ENCODE measurements at places on chromosomes 7 and 10.

GRCh38 chr10:4568086-4568485 is 257.9 kb upstream of the AKR1E2 start:
- DNase-seq: no peak

- no peak for DNase-seq
Observed at GRCh38 chr7:2553831-2554581, 1.3 kb downstream of the BRAT1 start.

DNA sequence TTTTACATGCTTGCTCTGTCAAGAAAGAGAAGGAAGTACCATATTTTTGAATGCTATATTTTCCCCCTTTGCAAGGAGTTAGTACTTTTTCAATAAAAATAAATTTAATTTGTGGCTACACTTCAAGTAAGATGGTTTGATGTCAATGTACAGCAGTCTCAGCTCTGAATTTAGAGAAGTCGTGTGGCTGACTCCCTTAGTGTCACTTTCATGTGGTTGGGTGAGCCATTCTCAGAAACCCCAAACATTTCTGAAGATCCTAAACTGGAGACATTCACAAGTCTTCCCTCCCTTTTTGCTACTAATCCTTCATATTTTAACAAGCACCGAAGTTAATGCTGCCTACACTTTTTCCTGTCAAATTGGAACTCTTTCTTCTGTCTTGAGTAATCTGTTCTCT is 244.4 kb downstream of the DYNC1I1 start:
- no peak for DNase-seq

- no peak for DNase-seq
Observed at GRCh38 chr10:21171936-21172541, 274.9 kb upstream of the NEBL start.

DNA sequence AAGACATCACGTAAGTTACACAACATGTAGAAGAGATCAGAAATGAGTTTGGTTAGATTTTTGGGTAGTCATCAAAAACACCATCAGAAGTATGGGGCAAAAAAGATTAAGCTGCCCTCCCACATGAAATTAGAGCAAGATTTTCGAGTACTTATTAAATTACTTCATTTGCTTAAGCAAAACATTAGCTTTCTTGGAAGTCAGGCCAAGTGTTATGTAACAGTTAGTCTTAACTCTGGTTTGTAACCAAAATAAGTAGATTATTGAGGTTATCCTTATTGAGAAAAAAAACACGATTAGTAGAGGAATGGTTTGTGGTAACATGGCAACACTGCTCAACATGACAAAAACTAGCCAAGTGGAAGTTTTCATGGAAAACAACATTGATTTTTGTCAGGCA is 37.9 kb downstream of the HBP1 start:
- no peak for DNase-seq

DNA sequence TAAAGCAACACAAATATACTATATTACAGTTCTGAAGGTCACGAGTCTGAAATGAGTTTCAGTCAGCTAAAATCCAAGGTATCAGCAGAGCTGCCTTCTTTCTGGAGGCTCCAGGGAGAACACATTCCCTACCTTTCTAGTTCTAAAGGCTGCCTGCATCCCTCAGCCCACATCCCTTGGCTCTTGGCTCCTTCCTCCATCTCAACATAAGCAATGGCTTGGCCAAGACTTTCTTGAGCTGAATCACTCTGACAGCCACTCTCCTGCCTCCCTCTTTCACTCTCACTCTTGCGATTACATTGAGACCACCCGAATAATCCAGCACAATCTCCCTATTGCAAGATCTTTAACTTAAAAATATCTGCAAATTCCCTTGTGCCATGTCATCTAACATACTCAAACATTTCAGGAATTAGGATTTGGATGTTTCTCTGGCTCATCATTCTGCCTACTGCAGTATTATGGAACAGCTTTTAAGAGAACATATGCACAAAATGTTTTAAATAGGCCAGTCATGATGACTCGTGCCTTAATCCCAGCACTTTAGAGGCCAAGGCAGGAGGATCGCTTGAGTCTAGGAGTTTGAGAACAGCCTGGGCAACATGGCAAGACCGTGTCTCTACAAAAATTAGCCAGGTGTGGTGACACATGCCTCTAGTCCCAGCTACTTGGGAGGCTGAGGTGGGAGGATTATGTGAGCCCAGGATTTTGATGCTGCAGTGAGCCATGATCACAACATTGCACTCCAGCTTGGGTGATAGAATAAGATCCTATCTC is 144.2 kb upstream of the VSTM2A start:
- DNase-seq: no peak

Measured in activated CD8-positive, alpha-beta memory T cell treated with anti-CD3 and anti-CD28 coated beads for 1 hour (primary cell).